Stimulated activated CD8-positive, alpha-beta memory T cell treated with anti-CD3 and anti-CD28 coated beads, Interleukin-15, amount 100 ng/mL, for 4 hours (primary cell): ENCODE measurements at places on chromosomes 4 and X.

DNA sequence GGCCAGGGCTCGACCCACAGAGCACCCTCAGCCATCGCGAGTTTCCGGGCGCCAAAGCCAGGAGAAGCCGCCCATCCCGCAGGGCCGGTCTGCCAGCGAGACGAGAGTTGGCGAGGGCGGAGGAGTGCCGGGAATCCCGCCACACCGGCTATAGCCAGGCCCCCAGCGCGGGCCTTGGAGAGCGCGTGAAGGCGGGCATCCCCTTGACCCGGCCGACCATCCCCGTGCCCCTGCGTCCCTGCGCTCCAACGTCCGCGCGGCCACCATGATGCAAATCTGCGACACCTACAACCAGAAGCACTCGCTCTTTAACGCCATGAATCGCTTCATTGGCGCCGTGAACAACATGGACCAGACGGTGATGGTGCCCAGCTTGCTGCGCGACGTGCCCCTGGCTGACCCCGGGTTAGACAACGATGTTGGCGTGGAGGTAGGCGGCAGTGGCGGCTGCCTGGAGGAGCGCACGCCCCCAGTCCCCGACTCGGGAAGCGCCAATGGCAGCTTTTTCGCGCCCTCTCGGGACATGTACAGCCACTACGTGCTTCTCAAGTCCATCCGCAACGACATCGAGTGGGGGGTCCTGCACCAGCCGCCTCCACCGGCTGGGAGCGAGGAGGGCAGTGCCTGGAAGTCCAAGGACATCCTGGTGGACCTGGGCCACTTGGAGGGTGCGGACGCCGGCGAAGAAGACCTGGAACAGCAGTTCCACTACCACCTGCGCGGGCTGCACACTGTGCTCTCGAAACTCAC, 3.6 kb downstream of the MID1IP1 start:
- no peak for DNase-seq

- no peak for DNase-seq
Observed at GRCh38 chr4:103425406-103425805, 227.3 kb upstream of the CENPE start.

DNA sequence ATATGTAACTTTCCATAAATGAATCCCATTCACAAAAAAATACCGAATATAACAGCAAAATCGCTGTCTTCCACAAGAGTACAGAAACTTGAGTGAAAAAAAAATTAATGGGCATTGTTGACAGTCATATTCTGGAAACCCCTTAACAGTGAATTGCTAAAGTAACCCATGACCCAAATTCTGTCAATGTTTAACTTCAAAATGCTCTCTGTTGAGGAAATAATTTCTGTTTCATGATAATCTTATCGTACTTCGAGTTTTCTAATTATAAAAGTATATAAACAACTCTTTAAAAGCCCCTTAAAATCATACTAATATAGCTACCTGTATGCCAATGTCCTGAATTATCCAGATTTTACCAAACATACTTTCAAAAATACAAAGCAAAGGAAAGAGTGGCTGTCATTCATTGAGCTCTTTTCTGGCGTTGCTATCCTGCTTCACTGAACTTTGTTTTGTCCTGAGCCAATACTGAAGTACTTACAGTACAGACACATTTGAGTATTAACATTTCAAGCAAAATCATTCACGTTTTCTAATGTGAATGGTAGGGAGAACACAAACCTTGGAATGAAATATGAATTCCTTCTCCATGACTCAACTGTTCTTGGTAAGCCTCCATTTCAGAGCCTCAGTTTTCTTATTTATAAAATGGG, 2.4 kb downstream of the XAGE3 start:
- no peak for DNase-seq

DNA sequence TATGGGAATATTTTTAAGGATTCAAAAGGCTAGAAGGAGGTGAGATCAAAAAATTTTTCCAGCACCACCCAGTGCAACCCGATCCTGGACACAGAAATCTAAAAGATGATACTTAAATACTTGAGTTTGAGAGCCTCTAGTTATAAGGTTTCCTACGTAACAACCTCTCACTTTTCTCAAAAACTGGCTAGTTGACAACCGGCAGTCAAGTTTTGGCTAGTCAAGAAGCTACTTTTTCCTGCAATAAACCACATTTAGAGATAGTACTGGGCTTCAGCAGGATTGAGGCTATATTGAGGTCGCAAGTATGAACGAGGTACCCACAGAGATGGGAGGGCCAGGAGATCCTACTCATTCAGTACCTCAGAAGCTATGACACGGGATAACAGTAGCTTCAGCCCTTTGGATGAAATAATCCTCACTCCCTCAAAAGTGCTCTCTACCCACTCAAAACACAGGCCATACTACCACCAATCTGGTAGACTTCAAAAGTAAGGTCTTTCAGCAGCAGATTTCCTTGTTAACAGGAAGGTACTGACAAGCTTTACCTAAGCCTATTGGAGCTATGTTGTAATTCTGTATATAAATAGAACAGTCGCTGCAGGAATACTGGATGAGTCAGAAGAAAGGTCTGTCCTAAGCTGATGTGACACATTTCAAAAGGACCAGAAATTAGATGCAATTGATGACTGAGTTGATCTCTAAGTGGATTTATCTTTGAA, 1.5 kb upstream of the TSPAN5 start:
- DNase-seq: no peak

DNA sequence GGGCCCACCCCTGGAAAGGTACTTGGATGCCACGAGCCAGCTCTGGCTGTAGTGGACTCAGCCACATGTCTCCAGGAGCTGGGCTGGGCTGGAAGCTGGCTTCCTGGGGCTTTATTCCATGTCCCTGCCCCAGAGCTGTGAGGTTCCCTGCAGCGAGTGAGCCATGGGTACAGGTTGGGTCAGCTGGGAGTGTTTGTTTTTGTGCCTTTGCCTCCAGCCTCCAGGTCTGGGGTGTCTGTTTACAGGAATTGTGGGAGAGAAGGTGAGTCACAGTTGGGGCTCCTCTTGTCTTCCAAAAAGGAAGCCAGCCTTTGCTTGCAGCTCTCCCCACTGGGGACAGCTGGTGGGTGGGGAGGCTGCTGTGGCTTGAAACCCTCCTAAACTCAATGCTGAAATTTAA, 21.5 kb downstream of the SORCS2 start:
- DNase-seq: no peak

DNA sequence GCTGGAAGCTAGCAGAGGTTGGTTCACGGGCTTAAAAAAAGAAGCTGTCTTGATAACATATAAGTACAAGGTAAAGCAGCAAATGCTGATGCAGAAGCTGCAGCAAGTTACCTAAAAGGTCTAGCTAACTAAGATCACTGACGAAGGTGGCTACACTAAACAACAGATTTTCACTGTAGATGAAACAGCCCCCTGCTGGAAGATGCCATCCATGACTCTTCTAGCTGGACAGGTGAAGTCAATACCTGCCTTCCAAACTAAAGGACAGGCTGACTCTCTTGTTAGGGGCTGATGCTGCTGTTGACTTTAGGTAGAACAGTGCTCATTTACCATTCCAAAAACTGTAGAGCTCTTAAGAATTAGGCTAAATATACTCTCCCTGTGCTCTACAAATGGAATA, 99.5 kb downstream of the FBXW7 start:
- DNase-seq: no peak

GRCh38 chrX:153728951-153729631, 4.4 kb downstream of the ABCD1 start:
- no peak for DNase-seq

GRCh38 chr4:186919340-186919739, 195.7 kb upstream of the FAT1 start:
- no peak for DNase-seq

DNA sequence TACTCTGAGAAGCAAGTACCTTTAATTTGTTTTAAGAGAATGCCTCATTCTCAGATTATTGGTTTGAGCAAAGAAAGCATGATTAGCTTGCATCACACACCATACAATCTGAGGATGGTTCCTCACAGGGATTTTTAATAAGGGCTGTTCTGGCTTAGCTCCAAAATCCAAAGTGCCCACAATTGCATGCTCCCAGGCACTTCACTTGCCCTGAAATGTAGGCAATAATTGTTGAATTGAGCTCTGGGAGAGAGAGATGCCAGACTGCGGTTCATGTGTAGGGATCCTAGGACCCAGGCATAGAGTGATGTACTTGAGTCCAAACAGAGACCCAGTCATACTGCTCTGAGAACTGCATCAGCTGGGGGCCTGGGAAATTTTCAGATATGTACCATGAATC, 358.4 kb upstream of the CXorf51B start:
- DNase-seq: no peak

DNA sequence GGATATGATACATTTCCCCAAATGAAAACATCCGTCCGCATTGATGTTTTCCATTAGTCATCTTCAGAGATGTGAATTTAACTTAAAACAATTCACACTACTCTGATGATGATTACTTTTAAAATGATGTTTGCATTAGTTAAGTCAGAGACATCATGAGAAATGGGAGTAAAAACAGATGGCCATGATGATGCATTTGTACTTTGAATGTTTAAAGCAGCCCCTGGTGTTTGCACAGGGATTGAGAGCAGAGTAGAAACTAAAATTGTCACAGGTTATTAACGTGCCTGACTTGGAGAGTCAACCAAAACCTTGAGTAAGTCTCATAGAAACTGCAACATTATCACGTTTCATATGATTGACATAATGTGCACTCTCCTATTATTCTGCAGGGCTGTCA, 117.2 kb downstream of the CFAP299 start:
- no peak for DNase-seq

DNA sequence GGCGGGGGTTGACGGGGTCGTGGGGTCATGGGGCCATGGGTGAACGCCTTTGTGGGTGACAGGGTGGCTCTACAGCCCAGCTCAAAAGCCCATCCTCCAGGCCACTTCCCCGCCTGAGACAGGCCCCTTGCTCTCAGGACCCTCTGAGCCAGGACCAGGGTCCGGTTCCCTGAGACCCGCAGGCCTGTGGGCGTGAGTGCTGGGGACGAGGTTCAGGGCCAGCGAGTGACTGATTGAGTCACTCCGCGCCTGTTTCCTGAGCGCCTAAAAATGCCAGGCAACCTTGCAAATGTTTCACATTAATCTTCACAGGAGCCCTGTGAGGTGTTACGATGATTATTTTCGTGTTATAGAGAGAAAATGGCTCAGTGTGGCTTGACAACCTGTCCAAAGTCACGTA, 97.8 kb downstream of the ZNF674 start:
- no peak for DNase-seq

DNA sequence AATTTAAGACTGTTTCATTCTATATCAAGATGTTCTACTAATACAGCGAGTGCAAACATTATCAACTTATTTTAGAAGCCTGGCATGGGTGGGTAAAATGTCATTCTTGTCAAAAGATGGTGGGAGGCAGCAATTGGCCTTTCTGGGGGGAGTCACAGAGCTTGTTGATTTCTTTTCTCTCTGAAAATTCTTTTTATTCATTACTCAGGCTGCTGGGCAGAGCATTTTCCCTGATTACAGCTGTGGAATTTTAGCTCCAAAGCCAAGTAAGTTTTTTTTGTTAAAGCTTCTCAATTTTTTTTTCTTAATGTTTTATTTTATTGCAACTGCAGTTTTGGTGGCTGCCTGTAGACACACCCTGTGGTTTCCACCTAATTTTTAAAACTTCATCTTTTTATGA, 50.4 kb downstream of the GPC4 start:
- DNase-seq: no peak

- DNase-seq: no peak
Observed at GRCh38 chrX:51862920-51863319, 30.5 kb upstream of the MAGED1 start.

DNA sequence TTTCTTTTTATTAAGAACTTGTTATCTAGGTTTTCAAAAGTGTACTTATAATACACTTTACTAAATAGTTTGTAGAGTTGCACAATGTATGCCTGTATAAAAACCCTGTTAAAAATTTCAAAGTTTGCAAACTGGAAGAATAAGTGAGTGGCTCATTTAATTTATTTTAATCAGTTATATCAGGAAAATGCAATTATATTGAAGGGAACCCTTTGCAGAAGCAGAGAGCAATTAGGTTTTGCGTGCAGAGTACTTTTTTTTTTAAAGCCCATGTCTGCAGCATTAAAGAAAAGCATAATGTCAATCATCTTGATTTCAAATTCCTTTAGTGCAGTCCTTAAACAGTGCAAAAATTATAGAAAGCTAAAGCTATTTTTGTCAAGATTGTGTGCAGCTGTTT, 271.3 kb upstream of the LDB2 start:
- no peak for DNase-seq

- no peak for DNase-seq
Observed at GRCh38 chr4:101071241-101071640, 276.1 kb downstream of the PPP3CA start.

- no peak for DNase-seq
Observed at GRCh38 chr4:15781427-15782095, 3.4 kb downstream of the CD38 start.

DNA sequence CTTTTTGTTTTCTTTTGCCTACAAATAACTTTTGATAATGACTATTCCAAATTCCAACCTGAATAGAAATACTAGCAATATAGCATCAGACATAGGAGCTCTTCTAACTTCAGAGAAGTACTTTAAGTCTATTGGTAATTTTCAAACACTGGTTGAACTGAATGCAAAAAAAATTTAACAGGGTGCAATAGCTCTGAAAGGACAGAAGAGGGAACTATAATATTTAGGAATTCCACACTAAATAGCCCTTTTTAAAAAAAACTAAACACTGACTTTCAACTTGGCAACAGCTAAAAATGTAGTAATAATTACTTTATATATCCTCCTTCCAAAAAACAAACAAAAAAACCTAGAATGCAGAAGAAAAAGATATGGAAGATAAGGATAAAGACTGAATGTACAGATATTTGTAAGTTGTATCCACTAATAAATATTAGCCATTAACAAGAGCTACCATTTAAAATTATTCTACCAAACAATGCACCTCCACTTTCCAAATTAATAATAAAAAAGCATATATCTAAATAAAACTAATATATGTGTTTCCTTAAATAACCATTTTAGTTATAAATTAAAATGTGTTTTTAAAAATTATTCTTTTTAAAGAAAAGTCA, 81.4 kb downstream of the FBXW7 start:
- no peak for DNase-seq

DNA sequence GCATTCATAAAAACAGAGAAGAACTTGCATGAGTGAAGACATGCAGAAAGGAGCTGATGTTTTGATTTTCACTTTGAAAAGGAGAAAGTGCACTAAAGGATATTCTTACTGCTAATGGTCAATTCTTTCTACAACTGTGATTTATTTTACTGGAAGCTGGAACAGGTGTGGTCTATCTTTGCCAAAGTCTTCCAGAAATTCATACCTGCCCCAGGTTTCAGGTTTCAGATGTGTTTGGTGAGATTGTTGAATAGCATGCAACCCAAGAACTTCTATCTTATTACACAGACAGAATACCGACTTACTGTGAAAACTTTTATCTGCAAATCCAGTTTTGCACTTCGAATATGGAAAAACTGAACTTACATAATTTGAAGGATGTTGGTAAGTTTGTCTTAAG, 388.3 kb downstream of the PDGFC start:
- DNase-seq: no peak

- DNase-seq: no peak
Observed at GRCh38 chrX:96102997-96103396, 581.6 kb upstream of the DIAPH2 start.

GRCh38 chr4:185796176-185796575, 15.8 kb downstream of the SORBS2 start:
- no peak for DNase-seq

- DNase-seq: no peak
Observed at GRCh38 chr4:61514991-61515390, 314.9 kb downstream of the ADGRL3 start.
